Lung (tissue), 17 donors: ENCODE measurements at places on chromosomes 4 and X. TPM values are rescaled to one million over a fixed set of nuclear protein-coding genes. Genes with fewer than 3 reads are reported as not detected.

DNA sequence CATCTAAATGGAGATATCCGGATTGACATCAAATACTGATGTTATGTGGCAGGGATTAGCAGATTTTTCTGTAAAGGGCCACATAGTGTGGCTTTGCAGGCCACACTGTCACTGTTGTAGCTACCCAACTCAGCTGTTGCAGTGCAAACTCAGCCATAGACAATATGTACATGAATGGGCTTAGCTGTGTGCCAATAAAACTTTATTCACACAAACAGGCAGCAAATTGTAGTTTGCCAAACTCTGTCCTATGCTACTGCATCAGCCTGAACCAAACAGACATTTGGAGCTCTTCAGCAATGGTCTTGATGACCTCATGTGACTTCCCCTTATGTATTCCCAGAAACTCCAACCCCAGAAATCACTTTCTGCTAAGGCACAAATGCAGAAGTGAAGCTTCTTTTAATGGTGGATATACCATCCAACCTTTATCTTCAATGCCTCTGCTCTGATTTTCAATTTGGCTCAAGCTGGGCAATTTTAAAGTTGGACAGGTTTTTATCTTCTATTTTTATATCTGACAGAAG is 18.4 kb upstream of the TRPC5OS start:
- DNase-seq, result no peak
- no peaks in the 10 kb centered on the region for H3K27me3 ChIP-seq
- no peak overlapping the region for H3K4me3 ChIP-seq

GRCh38 chr4:14262221-14262620 is 634.7 kb upstream of the BOD1L1 start:
- H3K36me3 ChIP-seq, result no peaks in the 10 kb centered on the region
- no peak overlapping the region for H3K4me3 ChIP-seq
- H3K27ac ChIP-seq, result no peak overlapping the region
- DNase-seq, result no peak

DNA sequence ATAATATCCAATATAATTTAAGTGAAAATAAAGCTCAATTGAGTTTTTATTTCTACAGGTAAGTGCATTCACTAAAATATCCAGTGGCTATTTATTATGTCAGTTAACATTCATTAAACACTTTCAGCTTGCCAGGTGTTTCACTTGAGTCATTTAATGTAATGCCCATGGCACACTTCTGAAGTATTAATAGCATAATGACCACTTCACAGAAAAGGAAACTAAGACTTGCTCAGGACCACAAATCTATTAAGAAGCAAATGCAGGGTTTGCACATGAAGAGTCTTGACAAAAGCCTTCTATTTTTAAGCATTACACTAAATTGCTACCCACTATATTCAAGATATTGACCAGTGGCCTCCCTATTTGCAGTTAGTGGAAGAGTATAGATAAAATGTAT is 612.7 kb downstream of the KCTD8 start:
- H3K4me1 ChIP-seq, result no peaks in the 10 kb centered on the region
- H3K27ac ChIP-seq, result no peak overlapping the region
- H3K36me3 ChIP-seq, result no peaks in the 10 kb centered on the region
- no peaks in the 10 kb centered on the region for H3K27me3 ChIP-seq
- H3K4me3 ChIP-seq, result no peak overlapping the region
- DNase-seq, result no peak

DNA sequence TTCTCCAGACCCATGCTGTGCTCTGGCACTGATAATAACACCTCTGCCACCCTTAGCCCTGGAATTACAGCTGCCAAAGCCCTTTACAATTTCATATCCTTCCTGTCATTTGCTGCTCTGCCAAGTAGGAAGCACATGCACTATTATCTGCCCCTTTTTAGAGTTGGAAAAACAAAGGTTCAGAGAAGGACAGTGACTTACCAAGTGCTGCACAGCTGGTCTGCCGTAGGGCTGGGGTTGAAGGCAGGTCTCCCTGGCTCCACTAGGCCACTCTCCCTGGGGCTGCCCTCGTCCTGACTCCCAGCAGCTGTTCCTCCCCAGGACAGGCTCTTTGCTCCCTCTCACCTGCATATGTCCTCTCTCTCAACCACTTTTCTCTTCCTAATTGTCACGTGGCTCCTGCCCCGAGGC is 73.4 kb downstream of the ANAPC4 start:
- H3K27me3 ChIP-seq, result no peaks in the 10 kb centered on the region
- H3K27ac ChIP-seq, result no peak overlapping the region
- no peaks in the 10 kb centered on the region for H3K36me3 ChIP-seq
- no peak overlapping the region for H3K4me3 ChIP-seq
- no peak for DNase-seq

DNA sequence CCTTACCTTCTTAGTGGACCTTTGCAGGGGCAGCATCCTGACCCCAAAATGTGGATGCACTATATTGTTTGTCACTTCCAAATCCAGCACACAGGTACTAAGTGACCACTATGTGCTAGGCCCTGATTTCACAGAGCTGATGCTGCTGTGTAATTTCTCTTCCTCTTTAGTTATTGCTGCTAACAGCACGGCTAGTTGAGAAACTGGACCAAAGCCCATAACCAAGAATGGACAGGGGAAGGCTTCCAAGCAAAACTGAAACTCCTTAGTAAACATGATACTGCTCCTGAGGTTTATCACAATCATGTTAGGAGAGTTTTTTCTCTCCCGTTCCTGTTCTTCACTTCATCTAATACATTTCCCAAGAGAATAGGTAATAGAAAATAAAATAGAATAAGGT is 172.9 kb upstream of the TTC29 start:
- H3K27ac ChIP-seq, result no peak overlapping the region
- no peaks in the 10 kb centered on the region for H3K27me3 ChIP-seq
- H3K36me3 ChIP-seq, result no peaks in the 10 kb centered on the region
- no peak overlapping the region for H3K4me3 ChIP-seq
- peaks cover 9% of the 10 kb centered on the region for H3K4me1 ChIP-seq
- peak; percentile 79 for DNase-seq

DNA sequence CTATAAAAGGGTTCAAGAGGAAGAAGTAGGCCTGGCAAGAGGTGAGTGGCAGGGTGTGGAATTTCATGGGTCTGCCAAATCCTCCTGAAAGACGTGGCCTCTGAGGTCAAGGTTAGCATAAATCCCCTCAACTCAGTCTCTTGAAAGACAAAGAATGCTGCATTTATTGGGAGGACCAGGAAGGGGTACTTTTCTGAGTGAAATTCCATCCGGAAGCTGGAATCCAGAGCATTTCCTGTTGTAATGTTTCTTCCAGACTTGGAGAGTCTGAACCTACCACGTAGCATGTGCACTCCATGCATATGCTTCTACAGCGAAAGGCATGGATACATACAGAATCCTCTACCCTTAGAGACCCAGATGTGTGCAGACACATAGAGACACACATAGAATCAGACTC is 13.4 kb upstream of the FGD1 start:
- H3K4me1 ChIP-seq, result no peaks in the 10 kb centered on the region
- no peak overlapping the region for H3K27ac ChIP-seq
- no peak for DNase-seq
- no peaks in the 10 kb centered on the region for H3K27me3 ChIP-seq
- H3K4me3 ChIP-seq, result no peak overlapping the region

GRCh38 chrX:11460347-11460746 is 167.1 kb downstream of the AMELX start:
- no peaks in the 10 kb centered on the region for H3K36me3 ChIP-seq
- peaks cover 49% of the 10 kb centered on the region for H3K27me3 ChIP-seq
- no peak for DNase-seq
- no peak overlapping the region for H3K27ac ChIP-seq
- no peaks in the 10 kb centered on the region for H3K4me1 ChIP-seq

GRCh38 chrX:22795671-22796070 is 204.1 kb upstream of the DDX53 start:
- H3K27me3 ChIP-seq, result no peaks in the 10 kb centered on the region
- H3K4me3 ChIP-seq, result no peak overlapping the region
- no peaks in the 10 kb centered on the region for H3K4me1 ChIP-seq
- DNase-seq, result no peak
- H3K27ac ChIP-seq, result no peak overlapping the region
- H3K36me3 ChIP-seq, result no peaks in the 10 kb centered on the region

- no peaks in the 10 kb centered on the region for H3K4me1 ChIP-seq
Measured at GRCh38 chr4:154511981-154512380, 20.4 kb upstream of the DCHS2 start.

DNA sequence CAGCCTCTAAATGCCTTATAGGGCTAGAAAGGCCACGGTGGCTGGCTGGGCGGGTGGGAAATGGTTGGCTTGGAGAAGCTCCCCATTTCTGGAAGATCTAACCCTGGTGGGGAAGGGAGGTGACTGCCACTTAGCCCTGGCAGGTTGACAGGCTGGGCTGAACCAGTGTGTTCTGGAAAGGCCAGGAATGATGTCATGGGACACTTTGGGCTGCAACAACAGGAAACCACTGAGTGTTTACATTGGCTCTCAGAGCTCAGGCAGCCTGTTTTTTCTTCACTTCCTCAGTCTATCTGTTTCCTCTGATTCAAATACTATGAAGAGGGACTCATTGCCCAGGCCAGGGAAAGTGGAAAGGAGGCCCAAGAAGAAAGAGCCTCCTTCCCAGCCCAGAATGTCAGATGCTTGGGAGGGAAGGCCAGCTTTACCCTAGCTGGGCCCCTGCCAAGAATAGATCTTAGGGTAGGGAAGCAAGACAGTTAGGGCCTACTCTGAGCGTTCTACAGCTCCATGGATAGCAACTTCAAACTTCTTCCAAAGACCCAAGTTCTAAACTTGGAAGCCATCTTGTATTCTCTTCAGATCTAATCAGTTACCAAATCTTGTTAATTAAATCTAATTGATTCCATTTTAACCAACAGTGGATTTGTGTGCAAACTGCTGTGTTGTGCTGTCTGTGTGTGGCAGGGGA is 65.8 kb upstream of the MSN start:
- H3K4me3 ChIP-seq, result no peak overlapping the region
- H3K36me3 ChIP-seq, result no peaks in the 10 kb centered on the region
- H3K4me1 ChIP-seq, result peaks cover 9% of the 10 kb centered on the region

DNA sequence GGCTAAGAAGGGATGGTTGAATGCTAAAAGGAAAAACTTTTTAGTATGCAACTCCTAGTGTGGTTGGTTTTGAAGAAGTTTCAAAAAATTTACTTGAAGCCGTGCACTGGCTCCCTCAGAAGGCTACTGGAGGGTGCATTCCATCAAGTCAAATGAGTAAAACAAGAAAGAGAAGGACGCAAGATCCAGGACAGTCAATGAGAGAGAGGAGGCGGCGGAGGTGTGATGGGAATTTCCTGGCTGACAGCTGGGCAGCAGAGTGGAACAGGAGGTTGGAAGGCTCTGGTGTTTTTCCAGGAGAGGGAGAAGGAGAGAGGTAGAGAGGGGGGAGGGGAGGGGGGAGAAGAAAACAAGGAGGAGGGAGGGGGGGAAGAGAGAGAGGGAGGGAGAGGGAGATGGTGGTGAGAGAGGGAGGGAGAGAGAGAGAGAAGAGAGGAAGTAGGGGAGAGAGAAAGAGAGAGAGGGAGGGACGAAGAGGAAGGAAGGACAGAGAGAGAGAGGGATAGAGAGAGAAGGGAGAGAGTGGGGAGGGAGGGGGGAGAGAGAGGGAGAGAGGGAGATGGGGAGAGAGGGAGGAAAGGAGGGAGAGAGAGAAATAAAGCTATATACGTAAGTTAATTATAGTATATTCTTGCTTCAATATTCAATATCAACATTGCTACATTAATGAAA is 126.4 kb downstream of the SH3KBP1 start:
- no peak overlapping the region for H3K4me3 ChIP-seq
- no peak overlapping the region for H3K27ac ChIP-seq
- peaks cover 3% of the 10 kb centered on the region for H3K27me3 ChIP-seq
- no peaks in the 10 kb centered on the region for H3K4me1 ChIP-seq
- DNase-seq, result no peak

GRCh38 chr4:126710935-126711334 is 921.8 kb upstream of the INTU start:
- H3K4me3 ChIP-seq, result no peak overlapping the region
- H3K4me1 ChIP-seq, result no peaks in the 10 kb centered on the region
- no peak for DNase-seq
- no peaks in the 10 kb centered on the region for H3K36me3 ChIP-seq

- H3K27me3 ChIP-seq, result no peaks in the 10 kb centered on the region
- no peaks in the 10 kb centered on the region for H3K4me1 ChIP-seq
- no peak overlapping the region for H3K27ac ChIP-seq
- DNase-seq, result no peak
Measured at GRCh38 chr4:47551682-47552081, 66.6 kb downstream of the ATP10D start.

GRCh38 chr4:88091378-88091777 is 67.1 kb downstream of the ABCG2 start:
- no peaks in the 10 kb centered on the region for H3K4me1 ChIP-seq
- H3K36me3 ChIP-seq, result no peaks in the 10 kb centered on the region
- H3K27me3 ChIP-seq, result no peaks in the 10 kb centered on the region
- DNase-seq, result no peak
- no peak overlapping the region for H3K4me3 ChIP-seq

GRCh38 chr4:52235552-52236201 is 184.6 kb downstream of the SPATA18 start:
- no peak overlapping the region for H3K4me3 ChIP-seq
- H3K27me3 ChIP-seq, result no peaks in the 10 kb centered on the region
- peak; percentile 44 for DNase-seq
- H3K36me3 ChIP-seq, result no peaks in the 10 kb centered on the region

- no peak overlapping the region for H3K27ac ChIP-seq
- H3K4me1 ChIP-seq, result peaks cover 4% of the 10 kb centered on the region
- H3K4me3 ChIP-seq, result no peak overlapping the region
- H3K36me3 ChIP-seq, result no peaks in the 10 kb centered on the region
- DNase-seq, result no peak
Measured at GRCh38 chr4:169175035-169175434, 95.7 kb downstream of the SH3RF1 start.

DNA sequence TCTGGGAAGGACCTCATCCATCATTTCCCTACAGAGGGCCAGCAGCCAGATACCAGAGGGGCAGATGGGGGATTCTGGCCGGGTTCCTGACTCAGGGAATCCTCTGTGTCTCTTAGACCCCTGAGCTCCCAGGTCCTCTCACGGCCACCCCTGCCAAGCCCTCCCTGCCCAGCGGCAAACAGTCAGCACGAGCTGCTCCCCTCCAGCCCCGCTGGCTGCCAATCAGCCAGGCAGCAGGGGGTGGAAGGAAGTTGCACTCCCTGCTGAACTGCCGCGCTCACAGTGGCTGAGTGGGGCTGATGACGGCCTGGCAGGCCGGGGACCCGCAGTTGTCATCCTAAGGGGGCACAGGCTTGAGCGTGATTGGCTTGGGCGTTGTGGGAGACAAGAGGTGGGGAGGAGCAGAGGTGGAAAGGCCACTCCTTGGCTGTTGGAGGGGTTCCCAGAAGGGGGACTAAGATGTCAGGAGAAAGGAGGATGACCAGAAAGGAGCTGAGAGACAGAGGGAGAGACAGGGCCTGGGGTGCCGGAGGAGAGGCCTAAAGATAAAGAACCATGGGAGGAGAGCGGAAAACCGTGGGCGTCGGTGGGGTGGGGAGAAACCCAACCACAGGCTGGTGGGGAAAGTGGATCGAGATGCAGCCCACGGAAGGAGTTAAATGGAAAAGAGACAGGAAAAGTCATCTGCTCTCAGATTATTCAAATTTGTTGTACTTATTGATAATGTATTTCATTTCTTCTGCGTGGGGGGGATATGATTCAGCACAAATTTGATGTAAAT is 4.4 kb upstream of the CCDC149 start:
- no peak overlapping the region for H3K4me3 ChIP-seq
- H3K4me1 ChIP-seq, result no peaks in the 10 kb centered on the region

NWD2 gene
- total RNA-seq, result 0.17 TPM

COQ2 gene
- total RNA-seq, result 15.1 TPM

TMEM154 gene
- 10.2 TPM for total RNA-seq

CXCL1 gene
- 51.7 TPM for total RNA-seq

TEX13D gene
- total RNA-seq, result not detected

BEX1 gene
- 0.89 TPM for total RNA-seq

SRPX gene
- 47.6 TPM for total RNA-seq
